ENCODE measurements at places on chromosomes 3 and 15.

DNA sequence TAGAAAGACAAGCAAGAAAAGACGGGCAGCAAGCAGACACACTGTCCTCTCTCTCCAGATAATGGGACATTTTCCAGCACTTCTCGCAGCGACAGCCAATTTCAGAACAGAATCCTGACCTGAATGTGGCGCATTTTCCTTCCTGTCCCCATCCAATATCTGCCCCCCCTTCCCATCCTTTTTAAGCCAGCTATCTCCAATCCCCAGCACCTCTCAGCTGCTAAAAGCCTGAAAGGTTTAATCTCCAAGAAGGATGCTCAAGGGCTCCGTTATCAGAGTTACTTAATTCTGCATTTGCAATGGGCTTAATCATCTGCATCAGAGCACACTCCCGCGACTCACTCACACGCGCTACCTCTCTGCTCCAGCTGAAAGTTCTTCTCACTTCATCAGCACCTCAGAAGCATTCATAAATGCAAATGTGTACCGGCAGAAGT, 50.5 kb downstream of the SRGAP3 start:
- no peak for DNase-seq

DNA sequence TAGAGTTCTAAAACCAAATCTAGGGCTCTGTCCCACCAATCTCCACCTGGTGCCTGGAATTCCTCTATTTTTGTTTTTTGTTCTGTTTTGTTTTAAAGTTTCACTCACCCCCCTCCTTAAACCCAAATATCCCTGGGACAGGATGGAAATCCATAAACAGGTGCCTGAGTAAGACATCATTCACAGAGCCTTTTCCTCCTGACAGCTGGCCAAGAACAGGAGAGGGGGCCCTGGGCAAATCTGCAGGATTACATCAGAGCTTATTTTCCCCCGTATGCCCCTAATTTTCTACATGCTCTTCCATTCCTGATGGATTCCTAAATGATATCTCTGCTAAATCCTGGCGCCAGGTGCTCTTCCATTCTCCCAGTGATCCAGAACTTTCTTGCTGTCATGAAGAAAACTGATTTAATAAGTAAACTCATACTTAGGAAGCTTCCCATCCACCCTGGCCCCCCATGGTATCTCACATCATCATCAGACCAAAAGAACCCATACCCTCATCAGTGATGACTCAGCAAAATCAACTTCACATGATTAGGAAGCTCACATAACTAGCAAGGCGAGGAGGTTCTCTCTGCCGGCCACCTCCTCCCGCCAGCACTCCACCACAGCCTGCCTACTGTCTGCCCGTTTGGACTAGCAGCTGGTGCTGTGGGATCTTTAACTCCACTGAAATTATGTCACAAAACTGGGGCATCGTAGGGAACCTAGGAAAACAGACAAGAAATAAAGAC, 61.0 kb downstream of the LIPC start:
- no peak for DNase-seq

- no peak for DNase-seq
These were observed 133.5 kb upstream of the GADL1 start for GRCh38 chr3:31027914-31028313.

DNA sequence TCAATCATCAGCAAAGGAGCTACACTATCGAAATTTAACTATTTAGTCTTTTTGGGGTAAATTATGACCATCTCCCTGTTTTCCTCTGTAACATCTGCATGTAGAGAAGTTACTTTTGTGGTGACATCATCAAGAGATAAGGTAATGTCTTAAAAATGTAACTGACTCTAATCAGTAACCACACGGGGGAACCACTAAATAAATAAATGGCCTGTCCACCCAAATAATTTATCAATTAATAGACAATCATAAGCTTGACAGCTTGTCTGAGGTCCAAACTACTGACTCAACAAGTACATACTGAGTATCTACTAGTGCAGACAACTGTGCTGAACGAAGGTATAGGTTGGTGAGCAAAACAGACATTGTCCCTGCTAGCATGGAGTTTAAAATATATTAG, 219.3 kb downstream of the SLC9A9 start:
- no peak for DNase-seq

GRCh38 chr3:143668924-143669790, 179.1 kb downstream of the SLC9A9 start:
- no peak for DNase-seq

DNA sequence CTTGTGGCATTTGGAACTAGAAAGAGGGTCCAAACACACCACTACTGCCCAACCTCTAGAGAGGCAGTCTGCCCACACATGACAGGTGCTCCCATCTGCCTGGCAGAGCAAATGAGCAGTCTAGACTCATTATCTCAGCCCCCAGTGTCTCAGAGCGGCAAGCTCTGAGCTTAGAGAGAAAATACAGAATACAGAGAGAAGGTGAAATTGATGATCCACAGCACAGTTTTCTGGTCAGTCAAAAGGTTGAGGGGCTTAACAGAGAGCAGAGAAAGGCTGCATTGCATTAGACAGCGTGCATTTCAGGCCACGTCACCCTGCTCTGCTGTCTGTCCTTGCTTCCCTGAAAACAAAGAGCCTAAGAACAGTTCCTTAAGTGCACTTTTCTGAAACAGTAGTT, 135.1 kb downstream of the KCNMB2 start:
- DNase-seq, result no peak

GRCh38 chr3:169133178-169134161, 530.0 kb downstream of the MECOM start:
- DNase-seq, result no peak

Data from stimulated activated CD4-positive, alpha-beta T cell treated with anti-CD3 and anti-CD28 coated beads, Interleukin-15, amount 100 ng/mL, for 1 hour (primary cell).